ENCODE measurements at places on chromosomes 6 and 20.

- no peak for DNase-seq
Measured at GRCh38 chr6:122394016-122394415, 5.4 kb upstream of the HSF2 start.

GRCh38 chr6:130602151-130602770 is 224.9 kb upstream of the SMLR1 start:
- DNase-seq: peak; percentile 13

DNA sequence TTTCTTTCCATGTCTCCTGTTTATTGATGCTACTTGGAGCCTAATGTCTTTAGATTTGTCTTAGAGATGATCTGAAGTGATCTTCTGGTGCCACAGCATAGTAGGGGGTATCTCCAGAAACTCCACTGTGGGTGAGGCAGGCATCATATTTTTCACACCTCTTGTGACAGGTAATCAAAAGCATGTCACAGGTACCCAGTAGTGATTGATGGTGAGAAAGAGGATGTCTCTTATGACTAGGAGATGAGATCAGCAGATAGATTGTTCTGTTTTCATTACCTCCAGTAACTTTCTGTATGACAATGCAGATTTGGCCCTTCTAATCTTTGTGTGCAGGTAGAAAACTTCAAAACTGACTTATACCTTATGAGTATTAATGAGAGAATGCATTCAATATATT is 13.5 kb downstream of the NCOA7 start:
- peak; percentile 34 for DNase-seq

DNA sequence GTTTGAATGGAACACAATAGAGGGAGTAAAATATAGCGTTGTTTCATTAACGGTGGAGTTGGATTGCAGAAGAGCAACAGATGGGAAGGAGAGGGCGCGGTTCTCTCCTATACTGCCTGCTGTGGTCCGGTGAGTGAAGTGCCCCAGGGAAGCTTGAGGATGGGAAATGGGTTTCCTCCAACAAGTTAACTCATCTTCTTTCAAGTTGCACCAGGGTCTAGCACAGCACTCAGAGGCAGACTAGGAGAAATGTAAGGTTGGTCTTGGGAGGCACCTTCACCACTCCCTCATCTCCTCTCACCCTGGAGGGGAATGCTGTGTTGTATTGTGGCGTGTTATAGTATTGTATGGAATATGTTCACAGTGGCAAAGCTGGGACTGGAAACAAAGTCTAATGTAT is 96.9 kb upstream of the SLC24A3 start:
- DNase-seq: no peak

DNA sequence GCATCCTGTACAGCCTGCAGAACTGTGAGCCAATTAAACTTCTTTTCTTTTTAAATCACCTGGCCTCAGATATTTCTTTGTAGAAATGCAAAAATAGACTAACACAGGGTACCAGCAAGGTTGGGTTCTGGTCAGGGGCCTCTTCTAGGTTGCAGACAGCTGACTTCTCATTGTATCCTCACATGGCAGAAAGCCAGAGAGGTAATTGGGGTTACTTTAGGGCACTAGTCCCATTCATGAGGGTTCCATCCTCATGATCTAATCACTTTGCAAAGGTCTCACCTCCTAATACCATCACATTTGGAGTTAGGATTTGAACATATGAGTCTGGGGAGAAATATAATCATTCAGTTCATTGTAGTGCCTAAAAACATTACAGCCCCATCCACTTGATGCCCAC is 101.5 kb downstream of the LCA5 start:
- no peak for DNase-seq

- DNase-seq: no peak
Measured at GRCh38 chr6:2224847-2225382, 20.5 kb downstream of the GMDS start.

- DNase-seq: no peak
Measured at GRCh38 chr6:166456395-166457156, 73.8 kb upstream of the MPC1 start.

DNA sequence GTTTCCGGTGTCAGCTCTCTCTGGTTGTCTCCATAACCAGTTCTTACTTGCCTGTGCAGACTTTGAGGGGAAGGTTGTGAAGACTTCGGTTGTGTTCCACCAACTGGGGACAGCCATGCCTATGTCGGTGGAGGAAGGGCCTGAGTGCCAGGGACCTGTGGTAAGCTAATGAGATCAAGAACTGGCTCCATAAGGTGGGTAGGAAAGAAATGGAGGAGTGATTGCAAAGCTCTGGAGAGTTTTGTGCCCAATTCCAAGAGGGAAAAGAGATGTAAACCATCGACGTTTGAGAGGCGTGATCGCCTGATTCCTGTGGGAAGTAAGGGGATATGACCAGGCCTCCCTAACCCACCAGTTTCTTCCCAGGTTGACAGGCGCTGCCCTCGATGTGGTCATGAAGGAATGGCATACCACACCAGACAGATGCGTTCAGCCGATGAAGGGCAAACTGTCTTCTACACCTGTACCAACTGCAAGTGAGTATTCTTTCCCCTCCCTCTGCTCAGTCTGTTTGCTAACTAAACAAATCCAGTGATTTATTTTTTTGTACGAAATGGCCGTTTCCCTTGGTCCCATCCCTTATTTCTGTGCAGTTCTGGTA is 893 bp downstream of the POLR1H start:
- DNase-seq: no peak

DNA sequence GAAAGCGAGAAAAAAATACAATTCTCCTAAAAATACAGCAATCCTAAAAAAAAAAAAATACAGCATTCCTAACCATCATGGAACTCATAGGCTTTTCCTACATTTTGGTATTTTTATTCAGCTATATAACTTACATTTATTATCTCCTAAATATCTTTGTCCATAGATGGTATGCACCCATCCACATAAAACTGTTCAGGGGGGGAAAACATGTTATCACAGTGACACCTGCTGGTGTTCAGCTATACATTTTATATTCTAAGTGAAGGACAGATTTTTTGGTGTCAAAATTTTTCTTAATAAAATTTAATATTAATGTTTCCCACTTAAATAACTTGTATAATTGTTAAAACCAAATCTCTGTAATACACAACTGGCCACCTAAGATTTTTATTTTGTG is 58.0 kb downstream of the BLOC1S5 start:
- no peak for DNase-seq

GRCh38 chr6:30887901-30888815 is 3.8 kb downstream of the DDR1 start:
- no peak for DNase-seq

DNA sequence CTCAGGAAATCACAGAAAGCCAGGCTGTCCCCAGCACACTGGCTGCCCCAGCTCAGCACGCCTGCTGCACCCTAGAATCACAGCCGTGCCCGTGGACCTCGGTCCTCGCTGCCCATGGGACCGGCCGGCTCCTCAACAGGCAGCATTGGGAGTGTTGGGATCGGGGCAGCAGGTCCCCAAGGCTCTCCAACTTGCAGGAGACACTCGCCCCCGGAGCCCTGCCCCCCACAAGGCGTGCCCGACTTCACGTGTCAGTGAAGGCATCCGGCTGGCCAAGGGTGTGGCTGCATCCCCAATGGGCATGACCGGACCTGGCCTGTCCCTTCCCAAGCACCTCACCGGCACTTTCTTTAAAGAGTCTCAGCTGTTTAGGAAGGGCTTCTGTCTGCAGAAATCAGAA is 3.0 kb upstream of the NTSR1 start:
- DNase-seq: no peak

DNA sequence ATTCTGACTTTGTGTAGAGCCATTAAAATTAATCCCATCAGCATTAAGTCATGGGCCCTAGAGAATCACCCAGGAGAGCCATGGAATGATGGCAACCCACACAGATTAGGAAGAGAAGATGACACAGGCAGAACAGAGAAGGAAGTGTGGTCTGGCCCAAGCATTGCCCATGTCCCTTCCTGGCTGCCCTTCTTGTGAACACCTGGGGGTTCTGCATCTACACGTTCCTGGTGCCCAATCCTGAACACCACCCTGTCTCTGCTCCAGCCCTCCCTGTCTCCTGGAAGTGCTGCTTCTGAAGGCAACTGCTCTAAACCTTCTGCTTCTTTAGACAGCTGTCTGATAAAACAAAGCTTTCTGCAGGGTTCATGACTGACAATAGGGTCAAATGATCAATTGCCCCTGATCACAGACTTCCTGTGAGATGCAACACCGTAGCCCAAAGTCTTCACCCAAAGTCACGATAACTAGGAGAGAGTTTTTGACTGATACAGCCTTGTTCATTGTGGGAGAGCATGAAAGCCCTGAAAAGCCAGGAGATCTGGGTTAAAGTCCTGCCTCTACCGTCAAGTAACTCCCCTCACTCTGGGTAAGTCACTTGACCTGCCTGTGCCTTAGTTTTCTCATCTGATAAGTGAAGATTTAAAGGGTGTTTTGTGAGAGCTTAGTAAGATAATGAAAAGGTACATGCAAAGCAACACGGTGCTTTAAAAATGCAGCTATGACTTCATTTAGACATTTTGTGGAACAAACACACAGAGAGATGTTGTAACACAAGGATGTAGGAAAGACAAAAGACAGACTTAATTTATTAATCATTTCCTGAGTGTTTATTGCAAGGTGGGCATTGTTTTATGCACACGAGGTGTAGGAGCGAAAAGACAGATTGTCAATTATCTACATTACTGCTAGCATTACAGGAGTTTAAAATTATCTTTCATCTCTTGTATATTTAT is 291.2 kb upstream of the STXBP5 start:
- no peak for DNase-seq

GRCh38 chr6:88708197-88708744 is 255.1 kb downstream of the RNGTT start:
- DNase-seq: no peak

- DNase-seq: no peak
Measured at GRCh38 chr6:126718600-126719327, 378.8 kb downstream of the CENPW start.

All from stimulated activated CD4-positive, alpha-beta T cell treated with anti-CD3 and anti-CD28 coated beads, TNF-alpha, amount 100 ng/mL, for 24 hours (primary cell).